Esophagus squamous epithelium (tissue), 5 donors: ENCODE measurements at places on chromosomes 13 and 19.

- DNase-seq = no peak
Measured at GRCh38 chr13:65595916-65596315, 1634.2 kb downstream of the PCDH9 start.

- DNase-seq = no peak
Measured at GRCh38 chr19:17061691-17062090, 13.6 kb downstream of the HAUS8 start.

GRCh38 chr19:43636121-43636683 is 3.4 kb downstream of the CADM4 start:
- DNase-seq = no peak

GRCh38 chr13:102726430-102726829 is 31.6 kb upstream of the METTL21C start:
- DNase-seq = no peak

DNA sequence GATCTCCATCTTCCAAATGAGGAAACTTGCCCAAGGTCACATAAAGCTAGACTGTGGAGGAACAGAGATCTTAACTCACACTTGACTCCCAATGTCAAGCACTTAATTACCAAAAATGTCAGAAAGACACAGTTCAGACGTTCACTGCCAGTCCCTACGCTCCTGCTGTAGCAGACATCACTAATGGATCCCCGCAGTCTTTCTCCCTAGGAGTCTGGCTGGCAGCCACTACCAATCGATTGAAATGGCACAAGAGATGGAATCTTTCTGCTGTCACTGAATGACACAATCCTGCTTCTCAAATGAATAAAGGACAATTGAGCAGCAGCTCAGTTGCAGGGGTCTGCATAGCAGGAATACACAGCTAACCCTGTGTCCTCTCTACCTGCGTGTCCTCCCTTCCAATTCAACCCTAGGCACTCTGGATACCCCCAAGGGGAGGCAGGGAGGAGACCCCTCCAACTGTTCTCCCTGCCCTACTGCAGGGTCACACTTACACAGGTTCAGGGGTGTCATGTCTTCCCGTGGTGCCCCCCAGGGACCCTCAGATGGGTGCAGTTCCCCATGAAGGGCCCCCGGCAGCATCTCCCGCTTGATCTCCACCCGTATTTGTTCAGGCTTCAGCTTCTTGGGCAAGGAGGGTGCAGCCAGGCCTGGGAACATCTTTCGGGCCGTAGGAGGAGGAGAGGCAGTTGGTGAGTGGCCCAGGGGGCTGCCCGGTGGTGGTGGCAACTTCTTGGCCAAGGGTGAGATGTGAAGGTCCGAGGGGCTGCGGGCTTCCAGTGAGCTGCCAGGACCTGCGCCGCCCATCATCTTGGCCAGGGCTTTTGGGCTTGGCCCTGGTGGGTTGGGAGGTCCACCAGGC is 7.9 kb upstream of the AKAP8L start:
- DNase-seq = no peak

- DNase-seq = no peak
Measured at GRCh38 chr13:40552895-40553294, 113.5 kb downstream of the FOXO1 start.

DNA sequence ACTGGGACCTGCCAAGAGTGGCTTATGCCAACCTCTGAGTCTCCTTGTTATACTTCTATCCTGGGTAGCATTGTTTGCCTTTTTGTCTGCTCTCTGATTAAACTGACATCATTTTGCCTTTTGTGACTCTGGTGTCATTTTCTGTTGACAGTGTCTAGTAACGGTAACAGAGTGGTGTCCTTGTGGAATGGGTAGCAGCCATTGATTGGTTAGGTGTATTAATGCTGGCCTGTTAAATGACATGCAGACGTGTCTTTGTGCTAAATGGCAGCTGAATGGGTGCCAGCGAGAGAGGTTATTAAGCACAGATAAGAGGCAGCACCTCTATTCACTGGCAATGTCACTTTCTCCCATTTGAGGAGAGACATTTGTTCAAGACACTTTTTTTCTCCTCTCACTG is 1289.4 kb downstream of the PCDH9 start:
- no peak for DNase-seq

DNA sequence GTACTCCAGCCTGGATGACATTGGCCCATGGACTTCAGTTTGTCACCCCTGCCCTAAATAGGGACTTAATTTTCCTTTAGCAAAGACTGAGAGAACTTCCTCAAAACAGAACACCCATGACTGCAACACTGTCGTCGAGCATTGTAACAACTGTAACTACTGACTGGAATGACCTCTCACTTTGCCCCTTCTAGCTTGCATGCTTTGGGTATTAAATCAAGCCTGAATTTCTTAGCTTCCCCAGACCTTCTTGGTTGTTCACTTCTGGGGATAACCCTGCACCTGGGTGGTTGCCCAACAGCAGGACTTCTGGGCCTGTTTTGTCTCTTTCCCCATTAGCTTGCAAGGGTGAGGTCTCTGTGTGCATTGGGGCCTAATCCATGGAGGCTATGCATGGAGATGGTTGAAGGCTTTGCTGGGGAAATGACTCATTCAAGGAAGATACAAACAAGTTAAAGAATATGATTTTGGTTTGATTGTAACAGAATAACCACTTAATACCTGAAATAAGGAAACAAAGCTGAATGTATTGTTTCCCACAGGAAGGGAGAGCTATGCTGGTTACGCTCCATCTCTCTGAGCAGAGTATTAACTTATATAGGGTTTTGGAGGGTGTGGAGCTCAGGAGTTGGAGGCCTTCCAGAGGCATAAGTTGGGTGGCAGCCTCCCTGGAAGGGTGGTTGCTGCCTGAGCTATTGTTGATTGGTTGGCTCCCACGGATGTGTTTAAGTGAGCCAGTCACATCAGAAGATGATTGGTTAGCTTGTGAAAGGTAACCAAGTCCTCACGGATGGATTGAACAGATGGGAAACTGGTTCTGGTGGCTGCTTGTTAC is 34.7 kb upstream of the UBAC2 start:
- no peak for DNase-seq

- DNase-seq = no peak
Measured at GRCh38 chr13:49099513-49099877, 120.6 kb upstream of the MLNR start.

- DNase-seq = no peak
Measured at GRCh38 chr13:37429976-37430375, 168.6 kb downstream of the POSTN start.

- DNase-seq = no peak
Measured at GRCh38 chr19:32233885-32234284, 111.5 kb upstream of the ZNF507 start.

- DNase-seq = no peak
Measured at GRCh38 chr19:29687244-29687896, 22.1 kb downstream of the PLEKHF1 start.

- no peak for DNase-seq
Measured at GRCh38 chr13:64958106-64958505, 2272.0 kb downstream of the PCDH9 start.

DNA sequence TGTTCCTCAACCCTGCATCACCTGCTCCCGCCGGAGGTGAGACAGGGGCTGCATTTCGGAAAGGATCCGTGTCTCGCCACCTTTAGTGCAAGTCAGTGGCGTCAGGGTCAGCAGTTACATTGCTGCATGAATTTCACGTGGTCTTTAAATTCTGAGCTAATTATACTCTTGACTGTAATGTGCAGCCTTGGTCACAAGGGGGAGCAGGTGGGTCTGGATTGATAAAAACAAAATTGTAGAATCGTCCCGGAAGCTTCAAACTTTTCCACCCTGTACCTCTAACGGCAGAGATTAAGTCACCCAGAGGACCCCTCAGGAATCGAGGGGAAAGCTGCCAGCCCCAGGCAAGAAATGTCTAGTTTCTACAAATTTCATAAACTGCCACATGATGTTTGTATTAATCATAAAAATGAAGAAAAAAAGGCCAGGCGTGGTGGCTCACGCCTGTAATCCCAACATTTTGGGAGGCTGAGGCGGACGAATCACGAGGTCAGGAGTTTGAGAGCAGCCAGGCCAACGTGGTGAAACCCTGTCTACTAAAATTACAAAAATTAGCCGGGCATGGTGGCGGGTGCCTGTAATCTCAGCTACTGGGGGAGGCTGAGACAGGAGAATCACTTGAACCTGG is 20.2 kb downstream of the BBC3 start:
- DNase-seq = no peak

DNA sequence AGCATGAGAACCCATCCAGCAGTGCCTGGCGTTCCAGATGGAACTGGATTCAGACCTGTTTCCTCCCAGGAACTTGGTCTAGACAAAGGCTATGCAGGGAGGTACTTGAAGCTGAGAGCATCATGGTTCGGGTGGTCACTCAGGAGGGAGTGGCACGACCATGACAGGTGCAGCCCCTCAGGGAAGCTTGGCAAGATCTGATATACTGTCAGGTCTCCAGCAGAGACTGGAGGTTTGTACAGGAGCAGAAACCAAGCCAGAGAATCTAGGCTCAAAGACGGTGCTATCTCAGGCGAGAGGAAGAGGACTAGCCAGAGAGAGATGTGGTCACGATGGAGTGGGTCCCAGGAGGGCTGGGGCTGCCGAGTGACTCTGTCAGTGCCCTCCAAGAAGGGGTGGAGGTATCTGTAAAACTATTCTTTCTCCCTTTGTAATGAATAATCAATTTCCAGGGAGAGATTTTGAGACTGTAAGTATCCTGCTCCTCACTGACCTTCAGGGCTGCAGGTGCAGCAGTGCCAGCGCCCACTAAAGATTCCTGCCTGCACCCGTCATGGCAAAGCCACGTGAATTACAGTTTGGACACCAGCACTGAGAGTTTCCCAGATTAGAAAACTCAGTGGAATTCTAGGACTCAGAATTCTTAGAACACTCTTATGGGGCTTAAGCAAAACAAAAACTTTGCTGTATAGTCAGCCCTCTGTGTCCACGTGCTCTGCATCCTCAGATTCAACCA is 10.2 kb upstream of the DCUN1D2 start:
- DNase-seq = no peak

DNA sequence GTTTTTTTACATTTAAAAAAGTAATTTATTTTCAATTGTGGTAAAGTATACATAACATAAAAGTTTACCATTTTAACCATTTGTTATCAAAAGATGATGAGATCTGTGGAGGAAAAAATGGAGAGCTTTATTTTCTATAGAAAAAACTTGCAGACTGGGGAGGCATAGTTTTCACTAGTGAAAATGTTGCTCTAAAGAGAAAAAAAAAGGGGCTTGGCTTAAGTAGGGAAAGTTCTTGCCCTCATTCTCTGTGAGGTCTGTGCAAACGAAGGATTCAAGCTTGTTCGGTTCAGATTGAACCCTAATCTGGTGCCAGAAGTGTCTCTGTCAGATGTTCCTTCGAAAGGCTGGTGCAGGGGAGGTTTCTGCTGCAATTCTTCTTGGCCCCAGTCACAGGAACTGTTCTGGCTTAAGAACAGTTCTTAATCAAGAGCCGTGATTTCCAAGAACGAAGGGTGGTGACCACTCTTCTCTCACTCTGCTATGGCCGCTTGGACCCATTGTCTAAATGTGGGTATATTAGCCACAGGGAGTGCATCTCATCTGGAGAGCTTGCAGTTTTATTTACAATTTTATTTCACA is 42.1 kb downstream of the PCCA start:
- DNase-seq = no peak

DNA sequence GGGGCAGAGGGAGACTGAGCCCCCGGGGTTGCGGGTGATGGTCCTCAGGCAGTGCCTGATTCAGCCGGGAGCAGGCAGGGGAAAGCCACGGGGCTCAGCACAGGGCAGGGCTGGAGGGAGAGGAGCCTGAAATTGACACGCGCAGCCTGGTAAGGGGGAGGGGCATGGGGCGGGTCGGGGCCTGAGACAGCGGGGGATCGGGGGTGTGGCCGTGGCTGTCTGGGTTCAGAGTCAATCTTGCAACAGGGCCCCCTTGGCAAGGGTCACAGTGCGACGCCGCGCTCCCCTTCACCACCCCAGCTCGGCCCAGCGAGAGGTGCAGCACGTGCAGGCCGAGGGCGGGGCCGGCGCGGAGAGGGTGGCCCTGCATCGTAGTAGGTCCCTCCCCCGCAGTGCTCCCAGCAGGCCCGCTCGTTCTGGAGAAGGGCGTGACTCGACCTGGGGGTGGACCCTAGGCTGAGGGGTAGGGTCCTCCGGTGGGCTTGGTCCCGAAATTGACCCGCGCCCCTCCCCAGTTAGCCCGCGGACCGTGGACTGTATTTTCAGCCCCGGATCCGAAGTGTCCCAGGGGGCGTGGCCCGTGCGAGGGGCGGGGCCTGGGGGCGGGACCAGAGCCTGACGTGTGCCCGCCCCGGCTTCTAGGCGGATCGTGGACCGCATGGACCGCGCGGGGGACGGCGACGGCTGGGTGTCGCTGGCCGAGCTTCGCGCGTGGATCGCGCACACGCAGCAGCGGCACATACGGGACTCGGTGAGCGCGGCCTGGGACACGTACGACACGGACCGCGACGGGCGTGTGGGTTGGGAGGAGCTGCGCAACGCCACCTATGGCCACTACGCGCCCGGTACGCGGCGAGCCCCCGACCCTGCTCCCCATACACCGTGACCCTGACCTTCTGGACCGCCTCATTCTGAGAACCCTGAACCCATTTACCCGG is 6.0 kb downstream of the RCN3 start:
- peak; percentile 28 for DNase-seq

DNA sequence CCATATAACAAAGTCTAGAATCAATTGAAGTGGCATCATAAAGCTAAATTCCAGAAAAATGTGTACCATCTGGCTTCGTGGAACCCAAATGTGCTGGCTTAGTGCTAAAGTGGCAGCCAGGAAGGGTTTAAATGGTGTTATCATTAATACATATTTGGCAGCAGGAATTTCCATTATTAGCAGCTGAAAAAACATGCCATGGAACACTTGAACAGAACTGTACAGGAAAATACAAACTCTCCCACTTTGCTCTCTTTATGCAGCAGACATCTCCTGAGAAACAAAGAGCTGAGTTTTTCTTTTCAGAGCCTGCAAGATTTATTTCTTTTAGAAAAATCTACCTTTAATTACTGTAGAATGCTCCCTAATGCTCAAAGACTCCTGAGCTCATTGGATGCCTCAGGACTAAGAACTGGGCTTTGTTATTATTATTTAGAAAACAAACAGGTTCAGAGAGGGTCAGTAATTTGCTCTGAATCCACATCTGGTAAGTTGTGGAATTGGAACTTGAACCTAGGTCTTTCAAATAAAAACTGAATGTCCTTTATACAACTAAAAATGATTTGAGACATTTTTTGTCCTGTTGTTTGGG is 179.0 kb downstream of the LACC1 start:
- DNase-seq = no peak

- DNase-seq = no peak
Measured at GRCh38 chr13:34300559-34300958, 482.6 kb downstream of the RFC3 start.

DNA sequence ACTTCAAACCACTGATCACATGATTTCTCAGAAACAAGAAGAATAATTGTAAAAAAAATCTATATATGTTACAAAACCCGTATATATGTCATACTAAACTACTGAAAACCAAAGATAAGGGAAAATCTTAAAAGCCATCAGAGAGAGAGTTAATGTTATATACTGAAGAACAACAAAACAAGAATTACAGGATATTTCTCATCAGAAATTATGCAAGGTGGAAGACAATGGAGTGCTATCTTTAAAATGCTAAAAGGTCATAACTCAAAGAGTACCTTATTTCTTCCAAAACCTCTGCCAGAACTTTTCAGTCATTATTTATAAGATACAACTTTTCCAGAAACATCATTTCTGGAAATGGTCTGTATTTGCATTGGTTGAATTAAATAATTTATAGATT is 256.8 kb downstream of the RBM26 start:
- no peak for DNase-seq
